ENCODE measurements at places on chromosomes 6 and 20. TPM values are rescaled to one million over a fixed set of nuclear protein-coding genes. Genes with fewer than 3 reads are reported as not detected.

DNA sequence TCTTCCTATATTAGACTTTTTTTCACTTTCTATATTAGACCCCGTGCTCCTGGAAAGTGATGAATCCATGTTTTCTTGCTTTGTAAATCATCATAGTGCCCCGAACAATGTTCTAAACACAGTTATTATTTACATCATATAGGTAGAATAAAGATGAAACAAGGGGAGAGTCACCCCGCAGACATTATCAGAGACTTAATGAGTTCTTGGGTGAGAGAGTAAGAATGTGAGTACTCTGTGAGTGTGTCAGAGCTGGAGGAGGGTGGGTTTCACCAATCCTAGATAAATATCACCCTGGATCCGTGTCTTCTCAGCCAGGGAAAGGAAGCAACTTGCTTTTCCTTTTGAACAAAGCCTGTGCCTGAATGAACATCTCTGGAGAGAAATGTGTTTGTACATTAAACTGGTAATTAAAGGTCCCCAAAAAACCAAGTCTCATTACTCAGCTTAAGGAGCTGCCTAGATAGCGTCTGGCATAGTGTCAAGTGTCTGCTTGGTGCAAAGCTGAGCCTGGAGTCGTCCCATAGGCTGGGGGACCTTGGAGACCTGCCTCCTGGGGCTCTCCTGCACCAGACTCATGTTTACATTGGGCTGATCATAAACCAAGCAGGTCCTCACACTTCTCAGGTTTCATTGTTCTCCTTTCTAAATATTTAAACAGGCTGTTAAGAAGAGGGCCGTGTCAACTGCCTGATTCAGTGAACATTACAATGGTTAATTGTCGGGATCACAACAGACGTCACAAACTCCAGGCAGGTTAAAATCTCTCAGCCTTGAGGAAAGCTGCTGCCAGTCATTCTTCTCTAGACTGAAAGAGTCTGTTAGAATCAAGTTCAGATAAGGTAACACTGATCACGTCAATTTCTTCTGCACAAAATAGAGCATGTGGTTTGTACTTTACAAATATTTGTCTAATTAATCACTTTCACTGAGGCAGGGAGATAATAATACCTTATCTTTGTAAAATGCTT lies 179.7 kb upstream of the MYLIP start:
- no peaks in the 10 kb centered on the region for H3K27me3 ChIP-seq
- H3K4me1 ChIP-seq: no peaks in the 10 kb centered on the region
- H3K27ac ChIP-seq: no peak overlapping the region
- no peak overlapping the region for H3K4me3 ChIP-seq

- DNase-seq: no peak
- H3K27me3 ChIP-seq: peaks cover 20% of the 10 kb centered on the region
- H3K27ac ChIP-seq: no peak overlapping the region
- H3K4me1 ChIP-seq: no peaks in the 10 kb centered on the region
Measured at GRCh38 chr6:167107787-167108186, 15.1 kb upstream of the CCR6 start.

DNA sequence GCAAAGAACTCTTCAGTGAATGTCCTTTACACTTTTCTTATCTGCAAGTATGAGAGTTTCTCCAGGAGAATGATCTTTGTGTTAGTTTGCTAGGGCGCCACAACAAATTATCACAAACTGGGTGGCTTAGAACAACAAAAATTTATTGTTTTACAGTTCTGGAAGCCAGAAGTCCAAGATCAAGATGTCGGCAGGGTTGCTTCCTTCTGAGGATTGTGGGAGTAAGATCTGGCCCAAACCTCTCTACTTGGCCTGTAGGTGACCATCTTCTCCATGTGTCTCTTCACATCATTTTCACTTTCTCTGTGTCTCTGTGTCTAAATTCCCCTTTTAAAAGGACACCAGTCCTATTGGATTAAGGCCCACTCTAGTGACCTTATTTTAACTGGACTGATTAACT lies 103.0 kb downstream of the ADTRP start:
- H3K36me3 ChIP-seq: no peaks in the 10 kb centered on the region
- H3K4me3 ChIP-seq: no peak overlapping the region
- no peak overlapping the region for H3K27ac ChIP-seq
- H3K27me3 ChIP-seq: no peaks in the 10 kb centered on the region

DNA sequence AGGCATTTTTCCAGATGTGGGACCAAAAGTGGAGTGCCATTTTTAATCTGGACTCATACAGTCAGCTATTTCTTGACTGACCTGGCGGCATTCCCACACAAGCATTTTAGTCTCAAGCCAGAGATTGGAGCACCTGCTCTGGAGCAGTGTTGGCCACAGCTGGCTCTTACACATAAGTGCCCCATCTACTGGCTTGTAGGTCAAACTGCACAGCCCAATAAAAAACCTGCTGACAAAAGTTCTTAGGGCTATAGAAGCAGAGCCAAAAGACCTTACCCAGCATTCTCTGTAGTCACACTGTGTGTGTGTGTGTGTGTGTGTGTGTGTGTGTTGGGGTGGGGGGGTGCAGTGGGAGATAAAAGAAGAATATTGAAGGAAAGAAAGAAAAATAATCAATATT lies 38.6 kb upstream of the SENP6 start:
- no peaks in the 10 kb centered on the region for H3K27me3 ChIP-seq
- no peaks in the 10 kb centered on the region for H3K36me3 ChIP-seq
- H3K4me3 ChIP-seq: no peak overlapping the region

DNA sequence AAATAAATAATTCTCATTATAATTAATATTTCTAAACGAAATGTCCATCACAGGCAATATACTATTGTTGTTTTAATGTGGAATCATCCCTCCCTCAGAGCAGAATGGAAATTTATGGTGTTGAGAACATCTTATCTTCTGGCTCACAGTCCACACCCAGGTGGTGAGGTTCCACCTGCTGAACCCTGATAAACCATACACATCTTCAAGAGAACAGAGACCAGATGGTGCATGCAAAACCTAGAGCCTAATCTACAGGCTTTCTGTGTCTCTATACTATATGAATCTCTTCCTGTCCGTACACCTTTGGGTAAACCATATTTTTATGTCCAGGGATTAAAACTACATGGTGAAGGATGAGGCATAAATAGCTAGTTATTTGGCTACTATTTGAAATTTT lies 52.3 kb upstream of the UFL1 start:
- no peak overlapping the region for H3K27ac ChIP-seq
- no peaks in the 10 kb centered on the region for H3K27me3 ChIP-seq
- H3K4me1 ChIP-seq: no peaks in the 10 kb centered on the region
- no peak overlapping the region for H3K4me3 ChIP-seq

DNA sequence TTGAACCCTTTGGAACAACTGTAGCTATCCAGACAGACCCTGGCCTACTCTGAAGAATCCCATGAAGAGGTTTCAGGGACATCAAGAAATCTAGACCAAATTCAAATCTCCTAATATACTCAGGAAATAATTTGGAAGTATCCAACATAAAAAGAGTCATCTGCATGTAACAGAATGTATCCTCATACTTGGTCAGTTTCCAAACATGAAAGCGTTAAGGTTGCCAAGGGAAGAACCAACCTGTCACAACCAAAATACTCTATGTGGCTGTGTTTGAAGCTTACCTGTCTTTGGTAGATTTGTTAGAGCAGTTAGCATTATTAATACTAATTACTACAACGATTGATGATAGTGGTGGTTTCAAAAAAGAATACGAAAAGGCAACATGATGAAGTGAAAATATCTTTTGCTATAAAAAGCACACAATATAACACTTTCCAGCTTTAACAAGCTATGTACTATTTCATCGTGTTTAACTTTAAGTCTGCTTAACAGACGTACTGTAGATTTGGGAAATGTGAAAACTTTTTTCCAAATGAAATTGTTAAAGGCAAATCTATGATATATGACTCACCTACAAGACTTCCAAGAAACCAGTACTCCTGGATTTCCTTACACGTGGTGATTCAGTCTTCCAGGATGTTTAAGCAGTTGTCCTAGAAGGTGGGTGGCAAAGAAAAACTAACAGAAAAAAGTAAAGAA lies 46.6 kb upstream of the ENPP1 start:
- DNase-seq: no peak
- no peaks in the 10 kb centered on the region for H3K27me3 ChIP-seq
- H3K36me3 ChIP-seq: no peaks in the 10 kb centered on the region
- H3K4me1 ChIP-seq: no peaks in the 10 kb centered on the region

- H3K27me3 ChIP-seq: no peaks in the 10 kb centered on the region
- H3K36me3 ChIP-seq: no peaks in the 10 kb centered on the region
- no peak for DNase-seq
Measured at GRCh38 chr6:160217073-160217472, 41.5 kb downstream of the SLC22A2 start.

DNA sequence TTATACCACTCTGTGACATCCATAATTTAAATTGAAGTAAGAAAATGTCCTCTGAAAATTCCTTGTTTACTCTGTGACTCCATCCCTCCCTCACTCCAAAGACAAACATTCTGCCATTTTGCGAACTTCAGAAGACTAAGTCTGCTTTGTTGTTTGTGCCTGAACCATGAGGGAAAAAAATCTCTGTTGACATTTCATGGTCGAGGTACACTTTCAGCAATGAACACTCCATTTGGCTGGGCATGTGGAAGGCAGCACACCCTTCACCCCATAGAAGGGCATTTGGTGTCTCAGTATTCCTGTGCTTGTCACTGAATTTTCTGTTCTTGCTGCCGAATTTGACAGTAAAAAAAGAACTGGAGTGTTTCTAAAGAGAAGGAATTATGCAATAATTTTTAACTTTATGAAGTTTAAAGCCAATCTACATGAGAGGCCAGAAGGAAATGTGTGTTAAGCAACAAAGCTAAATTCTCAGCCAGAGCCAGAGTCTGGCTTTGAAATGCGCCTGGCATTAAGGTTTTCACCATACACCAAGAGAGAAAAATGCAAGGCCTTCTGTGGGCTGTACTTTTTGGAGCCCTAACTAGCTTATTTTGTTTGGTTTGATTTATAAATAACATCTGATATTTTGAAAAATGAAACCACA lies 4.7 kb upstream of the PBOV1 start:
- no peak overlapping the region for H3K4me3 ChIP-seq
- no peaks in the 10 kb centered on the region for H3K4me1 ChIP-seq
- no peak for DNase-seq
- H3K27ac ChIP-seq: no peak overlapping the region

DNA sequence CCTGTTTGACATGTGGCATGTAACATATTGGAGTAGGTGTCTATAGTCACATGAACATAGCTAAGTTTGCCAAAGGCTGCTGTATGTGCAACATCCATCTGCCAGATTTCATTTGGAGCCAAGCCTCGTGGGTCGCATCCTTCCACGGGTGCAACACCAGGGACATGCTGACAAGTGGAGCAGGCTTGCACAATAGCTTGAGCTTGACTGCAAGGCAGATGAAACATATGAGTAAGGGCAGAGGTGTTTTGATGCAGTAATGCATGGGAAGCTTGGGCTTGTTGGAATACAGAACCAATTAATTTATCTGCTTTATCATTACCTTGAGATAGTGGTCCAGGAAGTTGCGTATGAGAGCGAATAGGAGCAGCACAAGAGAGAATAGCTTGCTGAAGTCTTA lies 74.1 kb upstream of the BTN3A2 start:
- no peak for DNase-seq
- H3K27ac ChIP-seq: no peak overlapping the region
- H3K36me3 ChIP-seq: no peaks in the 10 kb centered on the region

- H3K4me3 ChIP-seq: peak overlapping the region; percentile 58
- no peak for DNase-seq
- no peaks in the 10 kb centered on the region for H3K27me3 ChIP-seq
- H3K27ac ChIP-seq: peak overlapping the region; percentile 80
- H3K36me3 ChIP-seq: no peaks in the 10 kb centered on the region
Measured at GRCh38 chr20:33685328-33686099, 671 bp downstream of the E2F1 start.

DNA sequence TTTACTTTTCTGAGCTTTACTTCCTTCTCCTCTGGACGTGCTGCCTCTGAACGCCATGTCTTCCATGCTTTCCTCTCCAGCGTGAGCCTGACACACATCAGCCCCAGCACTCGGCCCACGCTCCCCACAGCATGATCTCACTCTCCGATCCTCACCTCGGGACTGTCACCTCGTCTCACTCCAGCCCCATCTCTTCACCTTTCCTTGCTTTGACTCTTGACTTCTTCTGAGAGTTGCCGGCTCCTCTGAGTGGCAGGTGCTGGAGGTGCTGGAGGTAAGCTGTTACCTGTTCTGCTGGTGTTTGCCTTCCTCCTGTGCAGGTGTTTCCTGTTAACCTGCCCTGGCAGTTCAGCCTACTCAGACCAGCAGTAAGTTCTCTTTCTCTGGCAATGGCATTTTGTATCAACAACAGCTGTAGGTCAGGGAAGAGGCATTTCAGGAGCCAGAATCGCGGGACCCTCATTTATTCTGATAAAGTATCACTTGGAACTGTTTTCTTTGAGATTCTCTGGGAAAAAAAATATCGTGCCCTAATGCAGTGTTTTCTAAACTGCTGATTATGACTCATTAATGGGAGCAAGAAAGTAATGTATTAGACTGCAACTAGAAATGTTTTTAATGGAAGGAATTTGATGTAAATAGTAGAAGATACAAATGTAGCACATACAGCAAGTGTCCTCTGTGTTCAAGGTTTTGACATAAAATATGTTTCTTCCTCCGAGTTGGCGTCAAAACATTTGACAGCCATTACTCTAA lies 106.5 kb downstream of the ARID1B start:
- H3K4me3 ChIP-seq: no peak overlapping the region
- H3K36me3 ChIP-seq: no peaks in the 10 kb centered on the region
- H3K27me3 ChIP-seq: no peaks in the 10 kb centered on the region
- no peak overlapping the region for H3K27ac ChIP-seq

- no peak overlapping the region for H3K4me3 ChIP-seq
- no peak overlapping the region for H3K27ac ChIP-seq
- no peaks in the 10 kb centered on the region for H3K36me3 ChIP-seq
- peaks cover 4% of the 10 kb centered on the region for H3K27me3 ChIP-seq
- no peaks in the 10 kb centered on the region for H3K4me1 ChIP-seq
Measured at GRCh38 chr6:33718713-33719112, 7.2 kb upstream of the UQCC2 start.

The NKX2-4 gene
- total RNA-seq: not detected

The HSPA1L gene
- 2.8 TPM for total RNA-seq

The E2F3 gene
- 31.0 TPM for total RNA-seq

The SLC44A4 gene
- 2.7 TPM for total RNA-seq

The TMEM181 gene
- 38.0 TPM for total RNA-seq

The C6orf163 gene
- 1.3 TPM for total RNA-seq

The VGLL2 gene
- total RNA-seq: not detected

The ERMARD gene
- 38.5 TPM for total RNA-seq
